SK-N-SH (cell line): ENCODE measurements at places on chromosomes 3 and 15. TPM values are rescaled to one million over a fixed set of nuclear protein-coding genes. Genes with fewer than 3 reads are reported as not detected.
A peak's percentile ranks its signal among the peaks of the same experiment; 100 is the strongest.

The KCNMB3 gene
- polyA plus RNA-seq = 1.1 and 1.6 TPM in 2 replicates

The CCDC54 gene
- polyA plus RNA-seq = not detected in 2 replicates

The CASR gene
- polyA plus RNA-seq = not detected in 2 replicates

The KNG1 gene
- not detected in 2 replicates for polyA plus RNA-seq

The ACVR2B gene
- polyA plus RNA-seq = 1.4 TPM in 2 replicates

The NPAP1 gene
- under 0.01 TPM in 1 of 2 replicates, not detected in the other for polyA plus RNA-seq

DNA sequence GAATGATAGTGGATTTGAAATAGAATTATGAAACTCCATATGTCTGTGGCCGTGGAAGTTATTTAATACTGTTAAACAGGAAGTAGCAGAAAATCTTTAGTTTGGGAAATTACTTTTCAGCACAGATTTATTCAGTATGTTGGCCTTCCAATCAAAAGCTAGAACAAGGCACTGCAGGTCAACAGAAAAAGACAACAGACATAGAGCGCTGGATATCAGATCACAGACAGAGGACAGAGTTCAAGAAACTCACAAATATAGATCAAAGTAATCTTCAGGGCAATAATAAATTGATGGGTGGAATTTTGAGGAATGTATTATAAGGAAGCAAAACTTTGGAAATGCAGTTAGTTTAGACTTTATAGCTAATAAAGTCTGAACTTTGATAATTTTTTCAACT lies 159.5 kb upstream of the TMCO5A start:
- no peak for DNase-seq

- no peak for DNase-seq
Measured at GRCh38 chr3:14542656-14543055, 2.5 kb upstream of the GRIP2 start.

GRCh38 chr3:68007621-68008226 lies 353.3 kb upstream of the SUCLG2 start:
- DNase-seq = peak; percentile 21

DNA sequence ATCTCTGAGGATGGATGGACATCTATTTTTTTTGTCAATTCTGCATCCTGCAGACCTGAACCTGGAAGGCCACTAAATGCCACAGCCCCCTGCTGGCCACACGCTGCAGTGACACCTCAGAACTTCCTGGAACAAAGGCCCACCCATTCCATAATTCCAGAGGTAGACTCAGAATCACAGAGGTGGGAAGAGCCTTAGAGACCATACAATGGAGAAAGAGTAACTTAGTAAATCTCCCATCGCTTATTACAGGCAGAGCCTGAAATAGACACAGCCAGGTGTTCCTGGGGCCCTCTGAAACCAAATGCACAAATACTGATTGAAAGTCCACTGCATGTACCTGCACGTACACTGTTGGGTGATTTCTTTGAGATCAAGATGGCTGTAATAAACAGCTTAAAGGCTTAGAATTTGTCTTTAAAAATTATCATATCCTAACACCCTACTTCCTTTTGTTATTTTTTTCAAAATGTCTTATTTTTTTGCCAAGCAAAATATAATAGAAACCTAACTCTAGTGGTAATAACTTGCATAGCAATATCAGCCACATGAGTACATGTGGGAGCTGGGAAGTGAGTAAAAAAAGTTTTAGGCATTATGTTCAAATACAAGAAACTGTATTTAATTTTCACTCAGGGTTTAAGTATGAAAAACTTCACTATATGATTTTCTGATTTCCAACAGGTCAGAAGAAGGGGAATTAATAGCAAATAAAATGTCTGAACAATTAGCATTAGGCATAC lies 62.7 kb downstream of the EOMES start:
- peak; percentile 66 for DNase-seq

DNA sequence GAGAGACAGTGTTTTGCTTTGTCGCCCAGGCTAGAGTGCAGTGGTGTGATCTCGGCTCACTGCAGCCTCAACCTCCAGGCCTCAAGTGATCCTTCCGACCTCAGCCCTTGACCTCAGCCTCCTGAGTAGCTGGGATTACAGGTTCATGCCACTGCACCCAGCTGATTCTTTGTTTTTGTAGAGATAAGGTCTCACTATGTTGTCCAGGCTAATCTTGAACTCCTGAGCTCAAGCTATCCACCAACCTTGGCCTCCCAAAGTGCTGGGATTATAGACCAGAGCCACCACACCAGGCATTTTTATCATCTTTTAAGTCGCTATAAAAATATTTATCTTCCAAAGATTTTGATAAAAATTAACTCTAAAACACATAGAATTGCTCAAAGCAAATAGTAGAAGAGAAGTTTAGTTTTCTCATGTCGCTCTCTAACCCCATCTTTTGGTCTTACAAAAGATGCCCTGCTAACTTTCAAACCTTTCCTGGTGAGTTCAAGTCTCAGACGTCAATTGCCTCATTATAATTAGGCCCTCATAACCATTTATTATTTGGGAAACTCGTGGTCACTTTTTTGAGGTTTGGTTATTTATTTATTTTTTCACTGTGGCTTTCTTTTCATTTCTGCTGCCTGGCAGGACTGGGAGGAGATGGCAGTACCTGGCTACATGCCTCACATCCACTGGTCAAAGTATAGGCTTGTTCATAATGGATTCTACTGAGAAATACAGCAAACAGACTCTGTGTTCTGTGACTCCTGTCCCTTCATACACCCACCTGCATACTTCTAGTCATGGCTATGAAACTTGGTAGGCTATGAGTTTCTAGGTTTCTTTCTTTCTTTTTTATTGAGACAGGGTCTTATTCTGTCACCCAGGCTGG lies 48.3 kb upstream of the DPPA4 start:
- no peak for DNase-seq

GRCh38 chr3:149596134-149596770 lies 61.6 kb downstream of the WWTR1 start:
- no peak for DNase-seq

DNA sequence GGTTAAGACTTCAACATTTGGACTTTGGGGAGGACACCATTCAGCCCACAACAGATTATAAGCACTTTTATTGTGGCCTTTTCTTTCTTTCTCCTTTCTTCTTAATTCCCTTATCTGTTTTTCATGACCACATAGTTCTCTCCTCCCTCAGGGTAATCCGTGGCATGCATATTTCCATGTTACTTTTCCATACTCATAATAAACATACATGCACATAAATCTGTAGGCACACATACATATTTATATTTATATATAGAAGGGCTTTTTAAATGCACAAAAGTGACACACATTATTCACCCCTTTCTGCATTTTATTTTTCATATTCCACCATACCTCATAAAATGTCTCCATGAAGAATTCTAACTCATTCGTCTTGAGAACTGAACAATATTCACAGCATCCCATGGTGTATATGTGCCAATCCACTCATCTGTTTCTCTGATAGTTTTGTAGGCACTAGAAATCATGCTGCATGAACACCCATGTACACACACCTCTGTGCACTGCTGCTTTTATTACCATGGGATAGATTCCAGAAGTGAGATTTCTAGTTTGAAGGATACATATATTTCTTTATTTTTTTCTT lies 38.1 kb upstream of the GADL1 start:
- no peak for DNase-seq

GRCh38 chr15:74624020-74624602 lies 8.5 kb downstream of the CLK3 start:
- no peak for DNase-seq

DNA sequence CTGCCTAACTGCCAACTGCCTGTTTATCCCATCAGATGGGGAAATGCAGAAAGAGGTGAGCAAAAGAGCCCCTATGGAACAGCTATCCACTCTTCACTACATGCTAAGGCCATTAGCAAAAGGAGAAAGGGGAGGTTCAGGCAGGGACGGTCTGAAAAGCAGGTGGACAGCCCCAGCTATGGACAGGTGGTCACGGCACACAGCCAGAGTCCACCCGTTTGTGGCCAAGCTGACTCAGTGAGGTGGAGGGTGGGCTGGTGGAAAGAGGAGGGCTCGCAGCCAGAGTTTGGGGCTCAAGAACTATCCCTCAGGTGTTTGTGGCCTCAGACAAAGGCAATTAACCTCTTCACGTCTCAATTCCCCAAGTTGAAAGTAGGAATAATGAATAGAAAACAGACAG lies 148.9 kb upstream of the UBE2E1 start:
- DNase-seq = no peak

- DNase-seq = no peak
Measured at GRCh38 chr15:48935236-48935635, 28.5 kb downstream of the SHC4 start.

- DNase-seq = no peak
Measured at GRCh38 chr3:122760453-122761271, 33.0 kb downstream of the HSPBAP1 start.

- no peak for DNase-seq
Measured at GRCh38 chr15:82640672-82641071, 6.5 kb downstream of the CPEB1 start.

DNA sequence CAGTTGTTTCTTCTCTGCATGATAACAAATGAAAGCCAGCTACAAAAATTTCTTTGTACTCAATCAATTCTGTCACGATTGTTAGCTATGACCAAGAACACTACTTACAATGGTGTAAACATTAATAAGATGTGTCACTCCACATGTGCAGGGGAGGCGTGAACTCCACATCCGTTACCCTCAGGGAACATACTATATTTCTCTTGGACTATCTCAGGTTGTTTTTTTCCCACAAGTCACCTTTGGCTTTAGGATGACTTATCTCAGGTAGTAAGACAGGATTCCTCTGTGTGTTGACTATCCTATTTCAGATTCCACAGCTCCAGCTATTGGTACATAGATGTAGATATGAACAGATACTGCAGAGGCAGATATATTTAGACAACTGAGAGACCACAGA lies 423.3 kb upstream of the GRM7 start:
- no peak for DNase-seq

GRCh38 chr3:176930942-176931341 lies 266.3 kb downstream of the TBL1XR1 start:
- DNase-seq = no peak

DNA sequence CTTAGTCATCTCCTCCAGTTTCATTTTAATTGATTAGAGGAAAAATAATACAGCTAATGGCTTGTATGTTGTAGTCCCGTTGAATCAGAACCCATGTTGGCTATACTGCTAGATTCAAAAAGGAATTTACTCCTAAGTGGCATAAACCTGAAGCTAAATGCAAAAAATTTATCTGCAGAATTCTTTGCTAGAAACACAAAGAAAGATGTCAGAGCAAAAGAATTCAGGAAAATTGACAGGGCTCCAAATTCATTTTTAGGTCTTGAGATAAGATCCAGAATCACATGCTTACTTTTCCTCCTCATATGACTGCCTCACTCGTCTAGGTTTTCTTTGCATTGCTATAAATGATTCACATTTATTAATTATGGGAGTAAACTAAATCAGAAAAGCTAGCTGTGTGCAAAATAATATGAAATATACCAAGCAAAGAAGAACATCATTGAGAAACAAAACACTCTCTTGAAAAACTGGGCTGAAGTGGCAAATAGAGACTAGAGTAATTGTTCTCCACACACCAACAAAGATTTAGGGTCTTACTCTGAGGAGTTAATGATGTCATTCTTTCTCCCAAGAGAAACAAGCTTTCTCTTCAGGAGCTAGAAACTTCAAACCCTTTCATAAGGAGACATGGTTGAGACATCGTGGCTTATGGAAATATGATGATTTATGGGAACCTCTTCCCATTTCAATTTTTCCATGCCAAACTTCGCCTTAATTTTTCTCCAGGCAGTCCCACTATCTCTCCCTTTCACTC lies 94.8 kb upstream of the FEZF2 start:
- DNase-seq = no peak

DNA sequence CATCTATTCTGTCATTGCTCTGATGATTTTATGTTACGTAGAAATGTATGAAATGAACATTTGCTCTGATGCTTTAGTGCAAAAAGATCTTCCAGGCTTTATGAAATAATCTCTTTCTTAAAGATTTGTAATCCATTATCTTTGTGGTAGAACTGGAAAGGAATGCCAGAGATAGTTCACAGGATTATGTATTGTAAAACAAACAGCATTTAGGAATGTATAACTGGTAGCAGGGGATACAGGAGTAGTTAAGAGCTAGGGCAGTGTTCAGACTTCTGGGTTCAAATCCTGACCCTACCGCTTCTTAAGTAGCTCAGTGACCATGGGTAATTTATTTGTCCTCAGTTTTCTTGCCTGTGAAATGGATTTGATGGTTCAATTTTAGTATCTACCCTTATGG lies 429.8 kb upstream of the TPM1 start:
- no peak for DNase-seq

GRCh38 chr3:162586591-162586990 lies 1090.0 kb downstream of the OTOL1 start:
- DNase-seq = no peak

- DNase-seq = no peak
Measured at GRCh38 chr3:98398513-98398912, 8.0 kb downstream of the OR5K3 start.

DNA sequence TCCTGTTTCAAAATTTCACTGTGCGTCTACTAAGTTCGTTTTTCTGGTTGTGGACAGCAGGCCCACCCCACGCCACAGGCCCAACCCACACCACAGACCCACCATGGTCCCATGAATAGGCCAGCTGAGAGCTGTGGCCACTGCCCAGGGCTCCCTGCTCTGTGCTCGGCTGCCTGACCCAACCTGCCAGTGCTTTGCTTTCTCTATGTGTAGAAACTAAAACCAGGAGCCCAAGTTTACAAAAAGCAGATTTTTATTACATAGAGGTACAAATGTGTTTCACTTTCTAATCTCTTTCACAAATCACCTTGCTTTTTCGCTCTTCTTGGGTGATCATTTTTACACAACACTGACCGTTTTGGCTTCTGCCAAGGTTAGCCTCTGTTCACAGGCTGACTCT lies 69.1 kb downstream of the HERC2 start:
- DNase-seq = no peak

DNA sequence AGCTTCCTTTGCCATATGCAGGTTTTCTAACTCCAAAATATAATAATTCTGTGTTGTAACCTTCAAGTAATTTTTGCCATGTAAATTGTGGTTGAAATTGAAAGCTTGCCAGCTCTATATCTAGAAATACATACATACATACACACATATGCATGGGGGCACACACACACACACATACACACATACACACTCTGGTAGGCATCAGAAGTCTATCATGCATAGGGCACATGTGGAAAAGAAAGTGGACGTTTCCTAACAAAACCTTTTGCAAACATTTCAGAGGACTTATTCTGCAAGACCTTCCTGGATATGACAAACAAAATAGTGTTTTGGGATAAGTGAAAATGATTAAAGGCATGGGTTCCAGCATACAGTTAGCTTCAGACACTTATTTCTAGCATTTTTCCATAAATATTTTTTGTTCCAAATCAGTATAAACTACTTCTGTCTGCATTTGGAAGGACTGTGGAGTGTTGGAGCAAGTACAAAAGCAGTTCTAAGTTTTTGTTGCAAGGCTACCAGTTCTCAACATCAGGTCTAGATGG lies 578.9 kb downstream of the RBMS3 start:
- no peak for DNase-seq
